ENCODE measurements at places on chromosomes 6 and 20.

DNA sequence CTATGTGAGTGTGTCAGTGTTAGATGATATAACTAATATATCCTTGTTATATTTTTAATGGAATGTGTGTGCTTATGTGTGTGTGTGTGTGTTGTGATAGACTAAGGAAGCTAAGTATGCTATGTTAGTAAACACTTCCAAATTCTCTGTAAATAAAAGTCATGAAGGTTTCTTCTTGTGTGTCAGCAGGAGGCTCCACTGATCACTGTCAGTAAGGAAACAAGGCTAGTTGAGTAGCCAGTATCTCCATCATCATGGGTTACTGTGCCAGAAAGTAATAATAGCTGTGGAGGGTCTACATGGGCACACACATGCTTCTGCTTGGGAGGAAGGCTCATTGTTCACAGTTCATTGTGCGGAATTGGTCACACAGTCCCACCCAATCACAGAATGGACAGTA lies 302.8 kb upstream of the RNF217 start:
- DNase-seq: no peak

GRCh38 chr6:103142902-103143301 lies 1716.8 kb downstream of the HACE1 start:
- DNase-seq: no peak

- no peak for DNase-seq
Observed at GRCh38 chr20:18087054-18087453, 29.3 kb upstream of the OVOL2 start.

- no peak for DNase-seq
Observed at GRCh38 chr20:6590891-6591637, 176.4 kb upstream of the BMP2 start.

- DNase-seq: no peak
Observed at GRCh38 chr6:49736017-49736508, 8.1 kb downstream of the CRISP3 start.

DNA sequence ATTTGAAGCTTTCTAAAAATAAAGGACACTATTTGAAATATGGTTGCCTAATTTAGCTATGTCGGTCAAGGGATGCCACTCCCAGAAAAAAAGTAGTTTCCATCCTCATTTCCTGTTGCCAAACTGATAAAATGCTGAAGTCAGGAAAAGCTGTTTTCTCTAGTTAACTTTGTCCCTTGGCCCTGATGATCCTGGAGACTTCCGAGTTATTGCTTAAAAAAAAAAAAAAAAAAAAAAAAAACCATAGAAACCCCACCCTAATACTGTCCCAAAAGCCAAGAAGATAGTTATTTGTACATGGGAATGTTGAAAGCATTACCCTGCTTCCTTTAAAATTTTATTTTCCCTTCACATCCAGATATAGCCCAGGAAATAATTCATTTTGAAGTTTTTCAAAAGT lies 236.7 kb downstream of the SOD2 start:
- DNase-seq: no peak

Measured in anterior cingulate cortex (tissue), 58 donors.